Activated gamma-delta T cell treated with Interleukin-2 at 50 U/mL for 16 hours (primary cell): ENCODE measurements at places on chromosomes 11 and 22.
A peak's percentile ranks its signal among the peaks of the same experiment; 100 is the strongest.

DNA sequence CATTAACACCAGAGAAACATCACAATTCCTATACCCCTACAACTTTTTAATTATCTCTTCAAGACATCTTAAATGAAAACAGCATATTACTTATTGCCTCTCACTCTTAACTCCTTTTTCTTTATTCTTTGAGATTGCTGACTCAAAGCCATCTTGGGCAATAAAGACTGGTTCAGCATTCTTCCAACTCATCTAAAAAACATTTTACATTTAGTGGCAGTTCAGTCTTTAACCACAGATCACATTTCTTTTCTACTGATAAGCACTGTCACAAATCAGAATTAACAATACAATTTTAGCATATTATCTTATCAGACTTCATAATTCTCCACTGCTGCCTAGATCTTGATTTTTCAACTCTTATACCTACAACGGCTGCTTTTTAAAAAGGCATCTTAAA is 34.0 kb downstream of the SIK3 start:
- no peak for DNase-seq

- peak; percentile 13 for DNase-seq
These were observed 1.6 kb downstream of the CCND1 start for GRCh38 chr11:69642549-69642912.

DNA sequence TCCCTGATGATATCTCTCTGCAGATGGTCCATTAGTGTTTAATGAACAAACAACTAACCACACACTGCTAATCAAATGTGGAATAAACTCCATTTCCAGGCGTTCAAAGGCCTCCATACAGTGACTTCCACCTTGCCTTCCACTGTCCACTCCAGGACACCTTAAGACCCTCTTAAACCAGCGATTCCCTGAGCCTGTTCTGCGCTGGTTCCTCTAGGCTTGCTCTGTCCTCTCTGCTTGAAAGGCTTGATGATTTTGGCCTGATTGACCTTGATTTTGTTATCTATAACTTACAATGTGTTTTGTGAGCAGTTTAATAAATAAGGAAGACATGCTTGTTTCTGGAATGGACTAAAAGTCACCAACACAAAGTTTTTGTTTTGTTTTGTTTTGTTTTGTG is 12.0 kb downstream of the OVCH2 start:
- no peak for DNase-seq

DNA sequence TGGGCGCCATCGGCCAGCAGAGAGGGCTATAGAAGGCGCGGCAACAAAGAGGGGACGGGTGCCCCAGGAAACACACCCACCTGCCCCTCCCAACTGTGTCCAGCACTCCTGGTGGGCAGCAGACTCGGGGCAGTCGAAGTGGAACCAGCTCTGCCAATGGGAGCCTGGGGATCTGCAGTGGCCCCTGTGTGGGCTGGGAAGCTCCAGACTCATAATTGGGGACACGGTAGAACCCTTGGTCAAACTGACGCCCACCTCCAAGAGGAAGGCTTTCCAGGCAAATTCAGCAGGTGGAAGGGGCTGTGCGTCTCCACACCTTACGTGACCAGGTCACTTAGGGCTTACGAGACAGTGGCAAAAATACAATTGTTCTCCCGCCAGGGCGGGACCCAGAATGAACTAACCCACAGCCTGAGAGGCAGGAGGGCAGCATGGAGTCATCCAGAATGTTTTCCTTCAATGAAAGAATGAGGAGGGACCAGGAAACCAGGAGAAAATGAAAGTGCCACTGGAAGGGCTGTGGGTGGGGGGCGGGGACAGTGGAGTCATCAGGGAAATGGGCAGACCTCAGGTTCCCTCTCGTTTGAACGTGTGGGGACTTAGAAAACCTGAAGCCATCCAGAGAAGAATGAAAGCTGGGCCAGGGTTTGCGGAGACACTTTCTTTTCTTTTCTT is 53.2 kb upstream of the SHANK2 start:
- no peak for DNase-seq

- no peak for DNase-seq
These were observed 38.2 kb downstream of the ATXN10 start for GRCh38 chr22:45709866-45710265.

GRCh38 chr22:25365491-25366261 is 146.2 kb downstream of the CRYBB2 start:
- no peak for DNase-seq

DNA sequence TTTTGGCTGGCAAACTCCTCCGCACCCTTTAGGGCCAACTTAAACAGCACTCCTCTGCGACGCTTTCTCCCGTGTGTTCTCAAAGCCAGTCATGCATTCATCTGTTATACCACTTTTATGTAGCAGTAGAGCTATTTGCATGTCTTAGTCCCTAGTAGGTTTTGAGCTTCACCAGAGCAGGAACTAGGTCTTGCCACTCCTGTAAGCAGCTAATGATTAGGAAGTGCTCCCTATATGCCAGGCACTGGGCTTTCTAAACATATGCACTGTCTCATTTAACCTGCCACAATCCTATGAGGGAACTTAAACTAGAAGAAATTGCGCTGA is 180.8 kb downstream of the DBX1 start:
- DNase-seq, result no peak

DNA sequence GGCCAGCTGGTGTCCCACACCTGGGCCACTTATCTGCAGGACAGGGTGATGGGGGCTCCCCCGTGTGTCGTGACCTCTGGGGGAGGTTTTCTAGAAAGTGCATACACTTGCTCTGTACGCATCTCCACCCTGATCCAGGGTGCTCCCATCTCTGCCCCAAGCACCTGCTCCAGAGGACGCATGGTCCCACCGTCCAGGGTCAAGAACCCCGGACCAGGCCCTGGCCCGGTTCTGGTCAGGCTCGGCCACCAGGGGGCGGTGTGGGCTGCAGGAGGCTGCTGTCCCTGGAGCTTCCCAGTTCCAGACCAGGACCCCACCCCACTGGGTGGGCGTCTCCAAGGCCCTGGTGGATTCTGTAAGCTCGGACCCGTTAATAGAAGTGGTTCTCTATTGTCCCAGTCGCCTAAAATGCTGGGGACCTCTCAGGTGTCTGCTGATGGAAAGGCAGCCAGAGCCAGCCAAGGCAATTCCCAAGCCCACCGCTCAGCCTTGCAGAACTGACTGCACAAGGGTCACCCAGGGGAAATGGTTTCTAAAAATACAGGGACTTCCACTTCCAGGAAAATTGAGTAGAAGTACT is 34.7 kb upstream of the SEPTIN5 start:
- peak; percentile 43 for DNase-seq

GRCh38 chr11:1523779-1524178 is 37.2 kb upstream of the MOB2 start:
- no peak for DNase-seq

GRCh38 chr22:22618448-22618847 is 26.0 kb upstream of the GGTLC2 start:
- no peak for DNase-seq

DNA sequence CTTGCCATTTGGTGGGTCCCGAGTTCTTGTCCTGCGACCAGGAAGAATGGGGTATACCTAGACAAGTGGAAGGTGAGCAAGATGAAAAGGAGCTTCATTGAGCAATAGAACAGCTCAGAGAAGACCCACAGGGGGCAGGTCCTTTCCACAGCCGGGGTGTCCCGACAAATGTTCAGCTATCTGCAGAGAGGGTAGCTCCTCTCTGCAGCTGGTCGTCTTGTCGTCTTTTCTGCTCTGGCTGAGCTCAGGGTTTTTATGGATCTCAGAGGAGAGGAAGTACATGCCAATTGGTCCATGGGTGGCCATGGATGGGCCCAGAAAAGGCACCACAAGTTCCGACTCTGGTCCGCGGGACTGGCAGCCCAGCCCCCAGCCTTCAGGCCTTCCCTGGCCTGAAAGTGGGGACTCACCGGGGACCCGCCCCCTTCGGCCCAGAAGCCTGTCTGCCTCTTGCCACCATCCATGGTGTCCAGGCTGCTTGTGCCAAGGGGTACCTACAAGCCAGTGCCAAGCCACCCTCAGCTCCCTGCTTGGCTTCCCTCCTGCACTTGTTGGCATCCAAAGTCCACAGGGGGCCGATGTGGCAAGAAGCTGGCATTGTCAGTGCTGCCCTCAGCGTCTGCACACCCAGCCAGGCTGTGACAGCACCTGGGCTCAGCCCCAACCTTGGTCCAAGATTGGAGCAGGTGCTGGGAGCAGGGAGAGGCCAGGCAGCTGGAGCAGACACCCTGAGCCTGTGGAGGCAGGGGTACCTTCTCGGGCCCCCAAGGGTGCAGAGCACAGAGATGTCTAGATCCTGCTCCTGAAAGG is 438.9 kb downstream of the TBC1D22A start:
- peak; percentile 2 for DNase-seq

GRCh38 chr22:38260761-38261681 is 11.8 kb downstream of the TMEM184B start:
- no peak for DNase-seq

DNA sequence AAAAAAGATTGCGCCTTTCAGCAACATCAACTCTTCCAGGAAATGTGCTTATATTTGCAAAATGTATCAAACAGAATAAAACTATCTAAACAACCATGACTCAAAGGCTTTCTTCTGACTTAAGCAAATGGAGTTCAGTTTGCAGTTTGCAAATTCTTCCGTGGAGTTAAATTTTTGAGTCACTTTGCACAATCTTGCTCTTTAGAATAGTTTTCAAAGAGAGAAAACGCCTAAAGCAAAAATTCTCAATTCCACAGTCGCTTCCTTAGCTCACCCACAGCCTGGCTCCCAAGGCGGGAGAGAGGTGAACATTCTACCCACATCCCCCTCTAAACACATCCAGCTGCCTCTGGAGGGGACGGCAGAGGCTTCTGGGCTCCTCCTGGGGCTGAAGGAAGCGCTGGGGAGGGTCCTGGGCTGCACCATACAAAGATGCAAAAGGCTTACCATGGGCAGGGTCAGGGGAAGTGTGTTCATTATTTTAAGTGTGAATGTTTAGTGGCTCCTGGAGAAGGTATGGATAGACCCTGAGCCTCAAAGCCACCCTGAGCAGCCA is 1487.3 kb downstream of the TBC1D22A start:
- DNase-seq, result no peak

DNA sequence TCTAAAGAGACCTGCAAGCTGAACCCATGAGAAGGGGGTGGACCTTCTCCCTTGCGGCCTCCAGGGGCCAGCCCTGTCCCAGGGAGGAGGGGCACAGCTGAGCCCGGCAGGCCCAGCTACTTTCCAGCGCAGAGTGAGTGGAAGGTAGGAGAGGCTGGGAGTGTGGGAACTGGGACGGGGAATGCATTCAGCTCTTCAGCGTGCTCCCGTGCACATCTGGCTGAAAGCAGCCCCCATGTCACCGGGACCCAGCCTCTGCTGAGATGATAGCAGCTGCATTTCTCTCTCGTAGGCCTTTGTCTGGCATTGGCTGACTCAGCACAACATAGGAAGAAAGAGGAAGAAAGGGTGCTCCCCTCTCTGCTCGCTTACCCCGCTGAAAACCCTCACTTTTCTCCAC is 951.5 kb downstream of the TBC1D22A start:
- no peak for DNase-seq

- DNase-seq, result no peak
These were observed 11.2 kb downstream of the MPPED1 start for GRCh38 chr22:43423046-43423445.

DNA sequence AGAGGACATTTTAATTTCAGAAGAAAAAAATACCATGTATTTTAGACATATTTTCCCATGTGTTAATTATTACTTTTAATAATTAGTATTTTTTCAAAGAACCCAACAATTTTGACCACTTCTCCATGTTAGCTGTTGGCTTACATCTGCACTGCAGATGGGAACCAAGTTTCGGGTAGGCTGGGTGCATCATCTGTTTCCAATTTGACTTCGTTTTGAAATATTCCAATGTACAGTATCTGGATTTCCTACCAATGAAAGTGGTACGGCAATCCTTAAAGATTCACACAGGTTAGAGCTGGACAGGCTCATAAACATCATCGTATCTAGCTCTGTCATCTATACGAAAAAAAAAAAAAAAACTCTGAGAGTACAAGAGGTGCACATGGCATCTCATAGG is 670.2 kb downstream of the OPCML start:
- DNase-seq, result no peak

DNA sequence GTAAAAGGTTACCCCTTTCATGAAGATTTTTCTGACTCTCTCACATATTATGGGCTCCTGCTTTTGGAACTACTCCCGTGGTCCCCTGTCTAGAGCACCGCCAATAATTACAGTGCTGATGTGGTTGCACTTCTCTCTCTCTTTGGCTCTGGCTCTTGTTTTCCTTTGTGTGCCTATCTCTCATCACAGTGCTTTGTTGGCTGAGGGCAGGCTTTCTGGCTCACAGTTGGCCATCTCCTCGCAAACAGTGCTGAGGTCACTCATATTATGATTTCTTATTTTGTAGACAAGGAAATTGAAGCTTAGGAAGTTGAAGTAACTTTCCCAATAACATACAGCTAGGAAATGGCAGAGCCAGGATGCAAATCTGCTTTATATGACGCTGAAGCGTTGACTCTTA is 192.5 kb downstream of the DDX10 start:
- DNase-seq, result no peak

GRCh38 chr22:49734390-49734789 is 93.3 kb downstream of the BRD1 start:
- no peak for DNase-seq

- DNase-seq, result no peak
These were observed 26.1 kb downstream of the MOB2 start for GRCh38 chr11:1460396-1460985.

GRCh38 chr11:108319541-108320145 is 96.8 kb downstream of the ATM start:
- DNase-seq, result no peak

GRCh38 chr11:96213500-96213899 is 129.5 kb downstream of the MAML2 start:
- no peak for DNase-seq
